ENCODE measurements at places on chromosomes 3 and 15. TPM values are rescaled to one million over a fixed set of nuclear protein-coding genes. Genes with fewer than 3 reads are reported as not detected.

Gene GPR171
- total RNA-seq, result not detected

Gene ARGFX
- total RNA-seq, result not detected

Gene MESP2
- total RNA-seq, result 0.72 TPM

Gene C2CD4B
- total RNA-seq, result not detected

Gene B4GALT4
- 28.2 TPM for total RNA-seq

Gene GOLGA6A
- under 0.01 TPM for total RNA-seq

Gene C2CD4A
- total RNA-seq, result under 0.01 TPM

Gene RETNLB
- not detected for total RNA-seq

Gene CLDN18
- total RNA-seq, result not detected

Gene CFAP100
- not detected for total RNA-seq

Gene TMC3
- not detected for total RNA-seq

DNA sequence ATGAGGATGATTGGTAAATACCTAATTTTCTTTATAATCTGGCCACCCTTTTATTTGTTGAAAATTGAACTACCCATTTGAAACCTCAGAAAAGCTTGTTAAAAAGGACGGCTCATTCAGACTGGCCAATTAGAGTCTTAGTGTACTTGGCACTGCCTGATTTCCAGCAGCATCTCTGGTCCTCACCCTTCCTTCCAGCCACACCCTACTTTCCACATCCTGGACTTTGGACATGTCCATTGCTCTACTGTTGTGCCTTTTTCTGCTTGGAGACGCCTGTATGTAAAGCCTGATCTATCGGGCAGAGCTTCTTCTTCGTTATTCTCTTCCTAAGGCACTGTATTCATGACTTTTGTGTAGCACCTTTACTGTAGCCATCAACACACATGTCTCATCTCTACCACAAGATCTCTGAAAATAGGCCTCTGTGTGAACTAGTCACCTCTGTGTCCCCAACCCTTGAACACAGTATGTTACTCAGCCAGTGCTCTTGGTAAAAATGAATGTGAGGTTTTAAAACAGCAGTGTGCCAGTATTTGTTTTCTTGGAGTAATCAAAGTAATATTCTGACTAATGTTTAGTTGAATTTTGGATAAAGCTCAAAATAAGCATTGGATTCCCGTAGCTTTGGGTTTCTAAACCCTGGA, 6.8 kb downstream of the RBM5 start:
- no peak overlapping the region for H3K27ac ChIP-seq
- no peak for DNase-seq
- no peaks in the 10 kb centered on the region for H3K27me3 ChIP-seq

GRCh38 chr3:126549861-126550487, 8.8 kb downstream of the C3orf22 start:
- peaks cover 26% of the 10 kb centered on the region for H3K27me3 ChIP-seq
- H3K4me3 ChIP-seq, result no peak overlapping the region
- H3K27ac ChIP-seq, result no peak overlapping the region
- no peaks in the 10 kb centered on the region for H3K36me3 ChIP-seq
- DNase-seq, result peak; percentile 58
- H3K4me1 ChIP-seq, result no peaks in the 10 kb centered on the region

- no peak overlapping the region for H3K27ac ChIP-seq
- DNase-seq, result no peak
- H3K4me3 ChIP-seq, result no peak overlapping the region
- no peaks in the 10 kb centered on the region for H3K27me3 ChIP-seq
- H3K4me1 ChIP-seq, result no peaks in the 10 kb centered on the region
- H3K36me3 ChIP-seq, result no peaks in the 10 kb centered on the region
Observed at GRCh38 chr3:189789432-189789831, 158.2 kb downstream of the TP63 start.

GRCh38 chr3:32961189-32961715, 9.8 kb downstream of the CCR4 start:
- no peaks in the 10 kb centered on the region for H3K36me3 ChIP-seq
- no peak overlapping the region for H3K4me3 ChIP-seq
- DNase-seq, result no peak
- no peak overlapping the region for H3K27ac ChIP-seq
- peaks cover 5% of the 10 kb centered on the region for H3K27me3 ChIP-seq

- no peaks in the 10 kb centered on the region for H3K27me3 ChIP-seq
- no peak overlapping the region for H3K4me3 ChIP-seq
- H3K4me1 ChIP-seq, result no peaks in the 10 kb centered on the region
- H3K27ac ChIP-seq, result no peak overlapping the region
- H3K36me3 ChIP-seq, result no peaks in the 10 kb centered on the region
Observed at GRCh38 chr3:41018855-41019254, 180.4 kb upstream of the CTNNB1 start.

GRCh38 chr15:40360015-40360414, 2.0 kb downstream of the DISP2 start:
- H3K27me3 ChIP-seq, result peaks cover 19% of the 10 kb centered on the region
- DNase-seq, result no peak
- H3K4me3 ChIP-seq, result no peak overlapping the region
- no peak overlapping the region for H3K27ac ChIP-seq
- peaks cover 4% of the 10 kb centered on the region for H3K4me1 ChIP-seq

GRCh38 chr15:78987556-78988360, 42.9 kb upstream of the CTSH start:
- no peaks in the 10 kb centered on the region for H3K36me3 ChIP-seq
- H3K27ac ChIP-seq, result peak overlapping the region; percentile 70
- no peak overlapping the region for H3K4me3 ChIP-seq

DNA sequence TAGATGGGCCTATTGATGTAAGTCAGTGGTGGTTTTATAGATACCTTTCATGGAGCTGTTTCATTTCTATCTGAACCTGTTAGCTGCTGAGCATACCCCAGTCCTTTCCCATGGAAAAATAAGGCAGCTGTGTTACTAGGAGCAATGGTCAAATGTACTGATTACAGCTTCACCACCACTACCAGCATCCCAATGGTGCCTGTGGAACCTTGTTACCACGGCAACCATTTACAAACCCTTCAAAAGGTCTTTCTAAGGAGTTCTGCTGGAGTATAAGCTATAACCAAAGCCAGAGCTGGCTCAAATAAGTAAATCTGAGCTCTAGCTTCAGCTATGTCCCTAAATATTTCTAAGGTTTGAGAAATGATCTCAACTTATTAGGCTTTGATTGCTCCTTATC, 133.4 kb upstream of the ACP3 start:
- H3K36me3 ChIP-seq, result no peaks in the 10 kb centered on the region
- DNase-seq, result no peak
- no peak overlapping the region for H3K27ac ChIP-seq
- no peaks in the 10 kb centered on the region for H3K27me3 ChIP-seq
- H3K4me1 ChIP-seq, result no peaks in the 10 kb centered on the region

DNA sequence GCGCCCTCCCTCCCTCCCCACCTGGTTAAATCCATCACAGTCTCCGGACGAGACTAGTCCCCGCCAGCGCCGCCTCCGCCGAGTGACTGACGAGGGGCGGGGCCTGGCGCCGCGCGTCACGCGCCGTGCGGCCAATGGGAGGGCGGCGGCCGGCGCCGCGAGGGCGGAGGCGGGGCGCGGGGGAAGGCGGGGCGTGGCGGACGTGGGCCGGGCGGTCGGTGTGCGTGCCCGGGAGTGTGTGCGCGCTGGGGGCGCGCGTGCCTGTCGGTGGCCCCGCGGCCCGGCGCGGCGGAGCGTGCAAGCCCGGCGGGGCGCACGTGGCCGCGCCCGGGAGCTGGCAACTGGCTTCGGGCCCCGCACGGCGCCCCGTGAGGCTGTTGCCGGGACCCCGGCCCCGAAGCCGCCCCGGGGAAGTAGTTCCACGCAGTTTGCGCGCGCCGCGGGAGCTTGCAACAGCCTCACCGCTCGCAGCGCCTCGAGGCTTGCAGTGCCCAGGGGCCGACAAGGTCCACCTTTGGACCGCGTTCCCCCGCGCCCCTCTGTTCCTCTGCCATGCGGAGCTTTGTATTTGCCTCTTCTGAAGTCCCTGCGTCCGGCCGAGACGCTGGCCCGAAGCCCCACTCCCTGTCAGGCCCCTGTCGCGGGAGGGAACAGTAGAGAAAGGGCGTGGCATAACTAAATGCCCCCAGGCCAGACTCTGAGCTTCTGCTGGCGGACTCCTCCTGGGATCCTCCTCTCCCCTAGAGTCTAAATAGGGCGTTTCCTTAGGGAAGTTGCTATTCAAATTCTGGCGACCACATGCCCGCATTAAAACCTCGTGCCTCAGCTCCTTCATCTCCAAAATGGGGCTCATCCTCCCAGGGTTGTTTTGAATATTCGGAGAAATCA, 400.9 kb downstream of the SHQ1 start:
- H3K27ac ChIP-seq, result peak overlapping the region; percentile 34
- peaks cover 7% of the 10 kb centered on the region for H3K4me1 ChIP-seq
- peak overlapping the region; percentile 87 for H3K4me3 ChIP-seq
- DNase-seq, result peak; percentile 99
- no peaks in the 10 kb centered on the region for H3K36me3 ChIP-seq

GRCh38 chr3:49711489-49711888, 8.0 kb downstream of the AMIGO3 start:
- H3K4me3 ChIP-seq, result no peak overlapping the region
- H3K4me1 ChIP-seq, result no peaks in the 10 kb centered on the region
- H3K27me3 ChIP-seq, result no peaks in the 10 kb centered on the region
- H3K27ac ChIP-seq, result no peak overlapping the region
- no peaks in the 10 kb centered on the region for H3K36me3 ChIP-seq

DNA sequence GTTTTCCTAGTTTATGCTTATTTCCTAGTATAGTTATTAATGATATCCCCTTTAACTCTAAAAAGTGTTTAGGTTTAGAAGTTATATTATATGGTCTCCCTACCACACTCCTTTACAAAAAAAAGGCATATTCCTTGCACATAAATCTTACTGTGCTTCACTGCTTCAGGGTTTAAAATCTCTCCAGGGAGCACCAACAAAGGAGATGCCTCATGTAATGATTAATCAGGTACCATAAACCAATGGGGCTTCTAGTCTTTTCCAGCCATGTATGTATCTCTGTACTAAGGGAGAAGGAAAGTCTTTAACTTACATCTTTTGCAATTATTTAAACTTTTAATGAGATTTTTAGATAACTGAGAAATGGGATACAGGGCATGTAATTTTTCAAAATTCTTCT, 91.5 kb upstream of the RBMS3 start:
- H3K4me1 ChIP-seq, result peaks cover 39% of the 10 kb centered on the region
- no peaks in the 10 kb centered on the region for H3K36me3 ChIP-seq
- no peaks in the 10 kb centered on the region for H3K27me3 ChIP-seq
- H3K4me3 ChIP-seq, result no peak overlapping the region

DNA sequence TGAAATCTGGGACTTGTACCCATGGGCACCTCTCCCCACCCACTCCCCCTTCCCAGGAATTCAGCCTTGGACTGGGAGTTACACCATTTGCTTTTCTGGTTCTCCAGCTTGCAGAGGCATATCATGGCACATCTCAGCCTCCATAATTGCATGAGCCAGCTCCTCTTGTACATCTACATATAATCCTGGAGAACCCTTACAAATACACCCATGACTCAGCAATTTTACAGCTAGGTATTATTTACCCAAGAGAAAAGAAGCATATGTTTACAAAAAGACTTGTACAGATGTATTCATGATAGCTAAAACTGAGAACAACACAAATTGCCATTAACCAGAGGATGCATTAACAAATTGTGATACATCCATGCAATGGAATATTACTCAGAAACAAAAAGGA, 58.4 kb downstream of the RPLP1 start:
- no peaks in the 10 kb centered on the region for H3K36me3 ChIP-seq
- no peak for DNase-seq
- no peak overlapping the region for H3K27ac ChIP-seq

DNA sequence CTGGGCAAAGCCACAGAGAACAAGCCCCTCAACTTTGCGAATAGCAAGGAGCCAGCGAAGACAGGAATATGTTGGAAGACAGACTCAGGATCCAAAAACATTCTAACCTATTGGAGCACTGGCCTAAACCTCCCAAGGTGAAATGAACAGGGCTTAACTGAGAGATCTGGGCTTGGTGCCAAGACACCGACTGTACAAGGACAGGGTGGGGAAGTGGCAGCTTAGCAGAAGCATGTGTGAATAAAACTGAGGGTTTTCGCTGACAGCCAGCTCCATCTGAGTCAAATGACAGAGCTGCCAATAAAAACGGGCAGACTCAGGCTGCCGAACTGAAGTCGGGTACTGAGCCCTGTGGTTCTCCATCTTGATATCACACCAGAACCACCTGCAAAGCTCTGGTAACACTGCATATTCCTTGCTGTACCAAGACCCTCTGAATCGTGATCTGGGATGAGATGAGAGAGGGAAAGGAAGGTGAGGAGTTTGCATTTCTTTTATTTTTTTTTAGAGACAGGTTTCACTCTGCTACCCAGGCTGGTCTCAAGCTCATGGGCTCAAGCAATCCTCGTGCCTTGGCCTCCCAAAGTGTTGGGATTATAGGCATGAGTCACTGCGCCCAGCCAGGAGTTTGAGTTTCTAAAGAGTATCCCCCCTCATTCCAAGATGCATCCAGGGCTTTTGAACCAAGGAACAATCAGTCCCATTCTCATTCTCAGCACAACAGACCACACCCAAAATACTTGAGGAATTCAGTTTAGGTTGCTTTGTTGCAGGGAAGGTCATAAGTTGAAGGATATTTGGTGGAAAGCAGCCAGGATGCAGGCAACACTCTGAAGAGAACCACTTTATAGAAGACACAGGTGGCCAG, 6.0 kb upstream of the PLCB2 start:
- no peak overlapping the region for H3K4me3 ChIP-seq
- no peak overlapping the region for H3K27ac ChIP-seq
- no peaks in the 10 kb centered on the region for H3K36me3 ChIP-seq
- H3K4me1 ChIP-seq, result peaks cover 17% of the 10 kb centered on the region
- peaks cover 18% of the 10 kb centered on the region for H3K27me3 ChIP-seq

DNA sequence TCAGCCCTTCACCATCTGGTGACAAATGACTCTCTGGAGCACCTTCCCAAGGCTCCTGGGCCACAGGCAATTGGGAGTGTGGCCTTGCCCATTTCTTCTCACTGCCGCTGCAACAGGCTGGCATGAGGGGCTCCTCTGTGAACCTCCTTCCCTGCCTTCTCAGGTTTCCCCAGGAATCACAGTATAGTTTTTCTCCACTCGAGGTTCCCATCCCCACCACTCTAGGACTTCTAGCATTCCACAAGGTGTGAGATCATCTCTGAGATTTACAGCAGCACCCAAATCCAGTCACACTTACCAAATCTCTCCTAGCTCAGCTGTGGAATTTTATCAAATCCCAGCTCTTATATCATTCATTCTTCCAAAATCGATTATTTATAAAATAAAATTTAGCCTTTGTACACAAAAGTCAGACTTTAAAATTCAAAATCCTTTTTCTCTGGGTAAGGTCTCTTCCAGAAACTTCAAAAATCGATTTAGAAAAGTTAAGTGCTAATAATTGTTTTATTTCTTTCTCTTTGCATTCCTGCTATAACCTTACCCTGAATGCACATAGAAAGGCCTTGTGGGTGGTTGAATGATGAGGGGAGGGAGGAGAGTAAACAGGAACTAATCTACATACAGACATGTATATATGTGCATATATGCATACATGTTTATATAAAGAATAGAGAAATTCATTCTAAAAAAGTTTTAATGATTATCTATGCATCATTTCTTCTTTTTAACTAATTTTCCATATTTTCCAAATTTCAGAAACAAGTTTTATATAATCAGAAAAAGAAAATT, 18.9 kb upstream of the ATP13A4 start:
- no peak overlapping the region for H3K27ac ChIP-seq
- no peak for DNase-seq
- no peaks in the 10 kb centered on the region for H3K4me1 ChIP-seq
- peaks cover 3% of the 10 kb centered on the region for H3K27me3 ChIP-seq

- H3K27ac ChIP-seq, result peak overlapping the region; percentile 98
- no peak for DNase-seq
- H3K27me3 ChIP-seq, result no peaks in the 10 kb centered on the region
- no peak overlapping the region for H3K4me3 ChIP-seq
Observed at GRCh38 chr15:63234451-63234870, 42.9 kb upstream of the APH1B start.
